ENCODE measurements at places on chromosomes 11 and 22. TPM values are rescaled to one million over a fixed set of nuclear protein-coding genes. Genes with fewer than 3 reads are reported as not detected.
A peak's percentile ranks its signal among the peaks of the same experiment; 100 is the strongest.

The PEX16 gene
- 26.0 TPM for polyA plus RNA-seq

The STX3 gene
- 62.7 TPM for polyA plus RNA-seq

DNA sequence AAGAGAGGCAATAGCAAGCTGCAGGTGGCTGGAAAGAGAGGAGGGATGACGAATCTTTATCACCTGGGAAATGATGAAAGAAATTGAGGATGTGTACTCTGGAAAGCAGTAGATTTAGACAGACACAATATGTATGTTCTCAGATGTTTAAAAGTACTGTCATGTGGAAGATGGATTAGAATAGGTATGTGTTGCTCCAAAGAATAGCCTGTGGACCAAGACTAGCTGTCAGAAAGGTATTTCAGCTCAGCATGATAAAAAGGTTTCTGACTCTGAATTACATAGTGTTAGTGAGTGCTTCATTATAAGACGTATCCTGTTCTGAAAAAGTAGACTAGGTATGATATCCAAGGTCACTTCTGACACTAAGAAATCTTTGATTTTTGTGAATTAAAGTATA, 322.4 kb downstream of the CNTN5 start:
- DNase-seq: no peak

- DNase-seq: no peak
Measured at GRCh38 chr11:88195908-88196307, 20.7 kb upstream of the RAB38 start.

The CCDC87 gene
- polyA plus RNA-seq: 0.37 TPM

DNA sequence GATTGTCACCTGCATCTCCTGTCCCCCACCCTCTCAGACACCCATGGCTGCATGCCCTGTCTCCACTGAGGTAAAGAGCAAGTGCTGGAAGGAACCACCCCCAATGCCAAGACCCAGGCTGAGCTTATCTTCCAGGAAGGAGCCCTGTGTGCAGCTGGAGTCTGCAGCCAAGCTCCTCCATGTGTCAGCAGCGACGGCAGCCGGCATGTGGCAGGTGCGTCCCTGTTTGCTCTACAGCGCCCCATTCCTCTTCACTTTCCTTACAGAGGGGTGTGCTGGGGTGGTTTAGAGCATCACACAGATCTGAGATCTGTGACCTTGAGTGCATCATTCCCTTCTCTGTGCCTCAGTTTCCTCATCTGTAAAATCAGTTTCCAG, 7.7 kb upstream of the MN1 start:
- no peak for DNase-seq

GRCh38 chr11:122345586-122345985, 229.6 kb upstream of the BLID start:
- DNase-seq: no peak

The TTC36 gene
- polyA plus RNA-seq: 2.6 TPM

- no peak for DNase-seq
Measured at GRCh38 chr11:74437441-74438042, 29.8 kb downstream of the KCNE3 start.

The CD3G gene
- polyA plus RNA-seq: 0.29 TPM

The OR10D3 gene
- not detected for polyA plus RNA-seq

The KRTAP5-7 gene
- 0.21 TPM for polyA plus RNA-seq

The OR51B5 gene
- polyA plus RNA-seq: 0.34 TPM

The DBX1 gene
- polyA plus RNA-seq: not detected

The FOXR1 gene
- not detected for polyA plus RNA-seq

DNA sequence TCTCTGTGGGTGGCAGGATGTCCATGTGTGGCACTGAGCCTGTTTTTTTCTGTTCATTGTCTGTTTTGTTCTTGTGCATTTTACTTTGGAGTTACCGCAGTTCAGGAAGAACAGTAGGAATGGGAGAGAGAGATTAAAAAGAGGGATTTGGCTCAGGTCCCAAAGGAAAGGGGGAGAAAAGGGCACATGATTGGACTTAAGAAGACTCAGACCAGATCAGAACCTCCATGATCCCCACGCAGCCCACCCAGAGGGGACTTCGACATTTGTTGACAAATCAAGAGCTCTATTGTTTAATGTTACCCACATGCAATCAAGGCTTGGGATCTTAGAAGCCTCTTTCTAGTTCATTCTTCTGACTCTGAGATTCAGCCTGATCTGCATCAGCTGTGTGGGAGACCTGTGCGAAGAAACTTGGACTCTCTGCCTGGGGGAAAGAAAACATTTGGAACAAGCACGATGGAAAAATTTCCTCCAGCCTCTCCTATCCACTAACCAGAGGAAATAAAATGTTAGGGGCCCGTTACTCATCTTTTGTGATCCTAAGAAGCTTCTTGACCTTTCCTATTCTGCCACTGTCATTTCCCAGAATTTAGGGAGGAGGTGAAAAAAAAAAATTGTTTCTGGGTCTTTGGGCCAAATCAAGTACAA, 119.2 kb downstream of the SPON1 start:
- DNase-seq: no peak

GRCh38 chr11:87265132-87265531, 227.4 kb downstream of the TMEM135 start:
- DNase-seq: peak; percentile 14

DNA sequence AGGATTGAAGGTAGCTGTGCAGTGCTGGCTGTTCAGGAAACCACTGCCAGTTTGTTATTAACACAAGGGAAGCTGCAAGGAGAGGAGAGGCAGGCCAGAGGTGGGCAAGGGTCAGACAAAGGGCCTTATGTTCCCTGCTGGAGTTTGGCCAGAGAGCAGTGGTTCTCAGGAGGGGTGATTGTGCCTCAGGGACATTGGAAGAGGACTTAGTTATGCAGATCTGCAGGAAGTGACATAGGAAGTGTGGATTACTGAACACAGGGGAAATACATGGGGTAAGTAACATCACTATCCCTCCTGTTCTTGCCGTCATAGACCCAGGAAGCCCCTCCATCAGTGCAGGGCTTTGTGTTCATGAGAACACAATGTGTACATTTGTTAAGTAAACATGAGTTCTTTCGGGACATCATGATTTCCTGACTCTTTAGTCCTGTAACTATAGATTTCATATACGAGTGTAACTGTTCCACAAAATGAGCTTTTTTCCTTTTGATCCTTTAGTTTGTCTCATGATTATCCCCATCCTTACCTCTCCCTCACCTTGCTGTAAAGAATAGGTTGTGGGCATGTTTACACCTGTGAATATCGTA, 5.9 kb downstream of the SRRD start:
- DNase-seq: no peak

GRCh38 chr22:36419177-36419911, 31.6 kb upstream of the MYH9 start:
- peak; percentile 72 for DNase-seq

The ESAM gene
- 59.4 TPM for polyA plus RNA-seq

DNA sequence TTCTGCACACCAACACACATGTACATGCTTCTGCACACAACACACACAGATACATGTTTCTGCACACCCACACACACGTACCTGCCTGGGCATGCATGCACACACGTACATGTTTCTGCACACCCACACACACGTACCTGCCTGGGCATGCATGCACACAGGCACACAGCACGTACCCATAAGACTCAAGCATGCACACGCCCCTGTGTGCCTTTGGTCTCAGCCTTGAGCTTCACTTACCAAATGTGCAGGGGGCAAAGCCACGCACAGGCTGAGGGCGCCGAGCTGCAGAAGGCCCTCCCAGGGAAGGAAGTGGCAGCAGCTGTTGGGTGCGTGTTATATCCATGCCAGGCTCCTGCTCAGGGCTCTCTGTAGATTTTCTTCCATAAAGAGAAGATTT, 34.7 kb upstream of the SMIM38 start:
- DNase-seq: no peak

GRCh38 chr11:121534131-121535093, 81.6 kb upstream of the SORL1-AS1 start:
- DNase-seq: no peak

Measured in renal pelvis (tissue), 12 donors.